CD8-positive, alpha-beta memory T cell (primary cell): ENCODE measurements at places on chromosomes 1 and 21.

- no peak for DNase-seq
Observed at GRCh38 chr1:42620307-42620706, 37.9 kb upstream of the PPIH start.

DNA sequence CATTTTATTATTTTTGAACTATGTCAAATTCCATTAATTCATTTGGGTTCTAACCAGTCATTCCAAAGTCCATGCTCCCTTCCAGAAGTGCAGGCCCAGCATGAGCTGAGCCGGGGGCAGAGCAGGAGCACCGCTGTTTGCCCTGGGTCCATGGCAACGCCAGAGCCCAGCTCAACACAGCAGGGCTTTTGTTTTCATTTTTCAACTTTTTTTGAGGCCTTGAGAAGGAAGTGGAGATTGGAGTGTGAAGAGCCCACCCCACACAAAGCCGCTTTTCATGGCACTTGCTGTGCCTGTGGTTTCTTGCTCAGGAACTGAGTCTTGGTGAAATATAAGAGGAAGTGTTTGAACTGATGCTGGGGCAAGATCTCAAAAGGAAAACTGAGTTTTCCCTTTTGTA is 13.2 kb upstream of the PRMT2 start:
- DNase-seq, result peak; percentile 24

GRCh38 chr1:10891091-10891490 is 94.6 kb upstream of the CASZ1 start:
- DNase-seq, result no peak

DNA sequence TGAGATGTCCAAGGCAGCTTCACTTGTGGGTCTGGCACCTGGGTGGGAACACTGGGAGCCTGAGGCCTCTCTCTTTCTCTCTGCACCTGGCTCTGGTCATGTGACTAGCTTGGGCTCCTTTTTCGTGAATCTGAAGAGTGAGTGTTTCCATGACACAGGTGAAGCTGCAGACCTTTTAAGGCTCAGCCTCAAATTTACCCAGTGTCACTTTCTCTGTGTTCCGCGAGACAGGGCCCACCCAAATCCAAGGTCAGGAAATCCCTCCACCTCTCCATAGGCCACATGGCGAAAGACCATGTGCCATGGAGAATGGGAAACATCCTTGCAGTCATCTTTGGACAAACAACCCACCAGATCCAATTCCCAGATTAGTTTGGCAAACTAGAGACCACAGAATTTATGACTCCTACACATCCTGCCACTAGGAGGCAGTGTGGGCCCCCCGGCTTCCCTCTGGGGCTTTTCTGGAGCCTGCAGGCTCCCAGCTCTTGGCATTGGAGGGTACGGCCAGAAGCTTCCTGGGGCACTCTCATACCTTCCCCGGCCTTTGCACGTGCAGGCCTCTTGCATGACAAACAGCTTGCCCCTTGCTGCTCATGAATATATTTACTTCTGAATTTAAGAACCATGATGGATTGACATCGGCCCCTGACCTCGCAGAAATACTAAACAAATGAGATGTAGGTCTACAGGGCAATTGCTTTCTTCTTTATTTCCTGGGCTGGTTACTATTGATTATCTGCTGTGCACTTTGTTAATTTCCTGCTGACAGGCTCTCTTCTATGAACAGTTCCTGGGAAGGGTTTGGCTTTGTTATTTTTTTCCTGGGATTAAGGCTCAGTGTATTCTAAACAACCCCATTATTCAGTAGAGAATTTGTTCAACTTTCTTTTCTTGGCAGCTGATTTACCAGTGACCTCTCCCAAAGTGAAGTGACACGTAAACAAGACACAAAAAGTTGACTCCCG is 180.7 kb downstream of the KAZN start:
- DNase-seq, result no peak

DNA sequence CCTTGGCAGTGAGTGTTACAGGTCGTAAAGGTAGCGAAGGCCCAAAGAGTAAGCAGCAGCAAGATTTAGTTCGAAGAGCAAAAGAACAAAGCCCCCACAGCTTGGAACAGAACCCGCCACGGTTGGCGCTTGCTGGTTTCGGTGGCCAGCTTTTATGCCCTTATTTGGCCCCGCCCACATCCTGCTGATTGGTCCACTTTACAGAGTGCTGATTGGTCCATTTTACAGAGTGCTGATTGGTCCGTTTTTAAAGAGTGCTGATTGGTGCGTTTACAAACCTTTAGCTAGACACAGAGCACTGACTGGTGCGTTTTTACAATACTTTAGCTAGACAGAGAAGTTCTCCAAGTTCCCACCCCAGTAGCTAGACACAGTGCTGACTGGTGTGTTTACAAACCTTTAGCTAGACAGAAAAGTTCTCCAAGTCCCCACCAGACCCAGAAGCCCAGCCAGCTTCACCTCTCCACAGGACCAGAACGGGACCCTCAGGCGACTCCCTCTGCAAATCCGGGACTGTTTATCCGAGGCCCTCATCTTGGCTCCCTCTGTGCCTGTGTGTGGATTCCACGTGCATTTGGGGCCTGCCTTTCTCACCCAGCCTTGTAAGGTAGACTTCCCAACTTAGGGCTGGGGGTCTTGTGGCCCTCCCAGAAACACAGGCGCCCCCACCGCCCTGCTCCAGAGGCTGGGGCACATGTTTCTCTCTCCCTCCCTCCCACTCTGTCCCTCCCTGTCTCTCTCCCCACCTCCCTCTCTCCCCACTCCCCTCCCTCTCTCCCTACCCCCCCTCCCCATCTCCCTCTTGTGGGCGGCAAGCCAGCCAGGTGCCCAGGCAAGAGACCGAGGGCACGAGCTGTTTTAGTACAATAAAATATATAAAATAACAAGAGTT is 12.6 kb downstream of the FTCD start:
- DNase-seq, result peak; percentile 48

GRCh38 chr21:39386194-39386593 is 37.3 kb upstream of the HMGN1 start:
- no peak for DNase-seq

GRCh38 chr1:183983371-183984105 is 54.0 kb downstream of the COLGALT2 start:
- no peak for DNase-seq

GRCh38 chr1:201887116-201887866 is 1.4 kb upstream of the SHISA4 start:
- DNase-seq, result no peak

DNA sequence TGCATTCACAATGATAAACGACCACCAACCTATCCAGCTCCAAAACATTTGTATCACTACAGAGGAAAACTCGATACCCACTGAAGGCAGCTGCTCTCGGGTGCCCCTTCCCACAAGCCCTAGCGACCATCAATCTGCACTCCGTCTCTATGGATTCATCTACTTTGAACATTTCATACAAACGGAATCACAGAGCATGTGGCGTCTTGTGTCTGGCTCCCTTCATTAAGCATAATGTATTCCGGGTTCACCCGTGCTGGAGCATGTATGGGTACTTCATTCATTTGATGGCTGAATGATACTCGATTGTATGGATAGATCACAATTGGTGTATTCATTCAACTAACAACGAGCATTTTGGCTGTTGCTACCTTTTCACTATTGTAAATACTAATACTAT is 340.2 kb downstream of the SMYD3 start:
- DNase-seq, result no peak

- no peak for DNase-seq
Observed at GRCh38 chr1:109495738-109496137, 1.8 kb downstream of the CYB561D1 start.

GRCh38 chr21:44425895-44426662 is 29.2 kb upstream of the LRRC3 start:
- no peak for DNase-seq
